RPMI8226 (cell line): ENCODE measurements at places on chromosomes 5 and 9.

DNA sequence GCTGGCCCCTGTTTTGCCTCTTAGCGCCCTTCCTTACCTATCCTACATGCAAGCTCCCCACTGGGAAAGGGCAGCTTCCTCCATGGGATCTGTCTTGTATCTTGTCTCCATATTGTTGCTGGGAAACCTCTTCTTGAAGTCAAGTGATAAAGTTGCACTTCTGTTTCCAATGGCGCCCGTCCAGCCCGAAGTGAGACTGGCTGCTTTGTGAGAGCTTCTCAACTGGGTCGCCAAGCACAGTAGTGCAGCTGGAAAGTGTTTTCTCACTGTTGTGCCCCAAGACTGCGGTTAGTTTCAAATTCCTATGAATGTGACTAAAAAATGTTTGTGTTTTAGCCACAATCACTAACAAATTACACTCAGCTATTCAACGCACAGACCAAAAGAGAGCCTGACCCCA, 506.6 kb upstream of the MPDZ start:
- peak; percentile 47 for DNase-seq

DNA sequence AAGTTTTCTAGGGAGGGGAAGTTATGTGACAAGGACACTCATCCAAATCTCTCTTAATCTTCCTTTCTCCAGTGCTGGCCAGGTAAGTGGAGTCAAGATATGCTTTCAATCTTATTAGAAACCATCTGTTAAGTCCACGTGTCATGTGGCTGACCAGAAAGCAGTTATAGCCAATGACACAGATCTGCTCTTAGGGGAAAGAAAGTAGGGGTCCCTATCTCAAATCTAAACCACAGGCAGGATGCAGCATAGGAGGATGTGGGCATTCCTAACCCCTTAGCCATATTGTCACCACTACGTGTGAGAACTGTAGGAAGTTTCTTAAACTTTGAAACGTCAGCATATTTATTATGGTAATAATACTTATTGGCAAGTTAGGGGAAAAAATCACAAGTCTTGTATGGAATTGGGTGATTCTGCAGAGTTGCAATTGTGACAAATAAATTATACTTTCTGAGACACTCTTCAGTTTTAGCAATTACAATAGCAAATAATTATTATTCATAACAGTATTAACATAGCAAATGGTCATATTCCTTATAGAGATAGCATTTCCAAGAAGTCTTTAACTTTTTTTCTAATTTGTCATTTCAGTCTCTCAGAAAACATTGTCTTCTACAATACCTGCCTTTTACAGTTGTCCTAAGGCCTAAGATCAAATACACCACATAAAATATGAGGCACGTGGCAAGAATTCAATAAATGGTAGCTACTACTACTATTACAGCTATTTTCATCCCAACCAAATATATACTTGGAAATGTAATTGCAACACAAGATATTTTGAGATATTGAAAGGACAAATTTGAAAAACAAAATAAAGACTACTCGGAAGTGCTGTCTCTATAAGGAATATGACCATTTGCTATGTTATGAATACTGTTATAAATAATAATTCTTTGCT, 236.9 kb downstream of the PDE4D start:
- no peak for DNase-seq

DNA sequence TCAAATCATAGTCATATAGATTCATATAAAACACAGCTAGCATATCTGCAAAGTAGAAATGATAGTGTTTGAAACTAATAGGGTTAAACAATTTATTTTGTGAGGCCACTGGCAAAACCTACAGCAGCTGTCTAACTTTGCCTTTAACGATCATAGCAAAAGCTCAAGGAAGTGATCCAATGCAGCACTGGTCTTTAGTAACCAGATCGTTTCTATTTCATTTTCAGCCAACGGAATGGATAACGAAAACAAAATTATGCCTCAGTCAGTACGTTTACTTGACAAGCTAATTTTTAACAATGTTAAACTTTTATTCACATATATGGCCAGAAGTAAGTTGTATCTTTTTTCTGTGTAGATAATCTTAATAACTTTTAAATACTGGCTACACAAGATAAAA, 17.7 kb downstream of the MLLT3 start:
- no peak for DNase-seq

GRCh38 chr9:98706651-98707165, 2.0 kb downstream of the GABBR2 start:
- DNase-seq, result peak; percentile 2

DNA sequence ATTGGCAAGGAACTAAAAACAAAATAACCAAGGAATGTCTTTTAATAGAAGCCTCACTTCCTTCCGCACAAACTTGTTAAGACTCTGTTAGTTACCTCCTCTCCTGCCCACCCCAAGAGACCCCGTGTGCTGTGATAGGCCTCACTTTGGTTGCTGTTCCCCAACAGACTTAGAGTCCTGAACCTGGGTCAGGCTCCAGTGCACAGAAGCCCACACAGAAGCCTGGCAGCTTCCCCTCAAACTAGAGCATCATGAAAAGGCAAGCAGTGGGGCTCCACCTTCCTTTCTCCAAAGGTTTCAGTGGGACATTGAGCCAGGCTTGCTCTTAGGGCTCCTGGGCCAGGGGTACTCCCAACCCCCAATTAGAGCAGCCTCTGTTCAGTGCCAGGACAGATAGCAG, 230.5 kb downstream of the ESM1 start:
- DNase-seq, result no peak

DNA sequence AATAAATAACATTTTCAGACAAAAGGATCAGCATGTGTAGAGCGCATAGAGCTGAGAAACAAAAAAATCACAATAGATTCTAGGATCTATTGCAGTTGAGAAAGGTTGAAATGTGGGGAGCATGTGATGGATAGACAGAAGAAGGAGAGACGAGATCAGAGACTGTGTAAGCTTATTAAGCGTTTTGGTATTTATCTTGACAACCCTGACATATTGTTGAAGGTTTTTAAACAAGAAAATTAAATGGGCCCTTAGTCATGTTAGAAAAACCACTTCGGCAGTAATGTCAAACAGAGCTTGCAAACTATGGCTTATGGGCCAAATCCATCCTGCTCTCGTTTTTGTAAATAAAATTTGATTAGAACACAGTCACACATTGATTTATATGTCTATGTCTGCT, 200.5 kb upstream of the KLF4 start:
- DNase-seq, result no peak

DNA sequence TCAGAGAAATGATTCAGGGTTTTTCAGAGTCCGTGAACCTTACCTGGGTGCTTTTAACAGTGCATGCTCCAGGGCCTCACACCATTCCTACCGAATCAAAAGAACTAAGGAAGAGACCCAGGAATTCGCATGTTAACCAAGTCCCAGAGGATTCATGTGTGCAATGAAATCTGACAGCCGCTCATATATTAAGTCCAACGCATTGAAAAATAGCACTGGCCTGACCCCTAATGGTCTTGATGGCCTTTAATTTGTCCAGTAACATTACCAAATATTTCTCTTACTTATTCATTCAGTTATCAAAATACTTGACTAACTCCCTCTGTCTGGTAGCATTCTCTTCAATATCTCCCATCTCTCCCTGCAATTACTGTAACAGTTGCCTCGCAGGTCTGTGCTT, 55.0 kb upstream of the MARCHF11 start:
- no peak for DNase-seq

- DNase-seq, result no peak
Measured at GRCh38 chr5:35483780-35484179, 133.9 kb upstream of the SPEF2 start.

- DNase-seq, result peak; percentile 65
Measured at GRCh38 chr9:136880651-136881050, 5.7 kb upstream of the TRAF2 start.

DNA sequence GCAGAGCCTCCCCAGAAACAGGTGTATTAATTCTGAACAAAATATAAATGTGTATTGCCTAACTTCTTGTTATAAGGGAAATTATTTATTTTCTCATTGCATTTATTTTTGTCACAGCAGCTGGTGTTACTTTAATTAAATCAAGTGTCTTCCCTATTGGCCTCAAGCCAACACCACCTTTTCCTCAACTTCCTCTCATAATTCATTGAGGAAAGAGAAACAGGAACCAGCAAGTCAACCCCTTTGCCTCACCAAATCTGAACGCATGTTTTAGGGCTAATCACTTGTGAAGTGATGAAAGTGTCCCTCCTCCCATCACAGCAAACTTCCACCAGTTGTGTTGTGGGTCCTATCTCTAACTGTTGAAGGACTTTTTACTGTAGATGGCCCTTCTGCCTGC, 73.1 kb downstream of the DIRAS2 start:
- no peak for DNase-seq

GRCh38 chr9:69905286-69905685, 84.7 kb downstream of the CFAP95 start:
- DNase-seq, result no peak

- no peak for DNase-seq
Measured at GRCh38 chr9:88826181-88826580, 165.1 kb upstream of the S1PR3 start.

GRCh38 chr9:126682928-126683697, 69.4 kb downstream of the LMX1B start:
- DNase-seq, result no peak

GRCh38 chr5:93585767-93586385, 2.9 kb downstream of the NR2F1 start:
- no peak for DNase-seq

DNA sequence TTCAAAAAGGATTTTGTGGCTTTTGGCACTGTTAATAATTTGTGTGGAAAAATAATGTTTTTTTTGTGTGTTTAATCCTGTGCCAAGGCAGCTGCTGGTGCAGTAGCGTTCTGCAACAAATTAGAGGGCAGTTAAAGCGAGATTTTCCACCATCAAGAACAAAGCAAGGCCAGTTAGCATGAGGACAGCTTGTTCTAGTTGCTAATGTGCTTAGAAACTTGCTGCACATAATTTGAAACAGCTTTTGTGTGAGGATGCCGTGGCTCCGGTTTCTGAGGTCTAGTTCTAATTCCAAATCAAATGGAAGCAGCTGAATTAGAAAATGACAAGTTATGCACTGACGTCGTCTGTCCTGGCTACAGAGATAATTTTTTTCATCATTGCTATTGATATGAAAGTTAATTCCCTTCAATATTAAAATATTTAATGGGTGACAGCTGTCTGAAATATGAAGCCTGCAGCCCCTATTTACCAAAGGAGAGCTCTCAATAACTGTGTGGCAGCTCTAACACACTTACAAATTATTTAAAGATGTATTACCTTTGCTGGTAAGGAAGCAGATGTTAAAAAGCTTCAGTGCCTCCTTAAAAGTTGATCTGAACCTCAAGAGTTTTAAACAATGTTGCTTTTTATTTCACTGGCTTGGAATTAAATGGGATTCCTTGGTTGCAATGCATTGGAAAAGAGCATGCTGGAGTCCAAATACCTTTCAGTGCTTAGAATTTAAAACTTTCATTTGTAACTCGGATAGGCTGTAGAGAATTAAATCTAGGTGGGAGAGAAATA, 128.6 kb downstream of the SPATA31D1 start:
- DNase-seq, result no peak

DNA sequence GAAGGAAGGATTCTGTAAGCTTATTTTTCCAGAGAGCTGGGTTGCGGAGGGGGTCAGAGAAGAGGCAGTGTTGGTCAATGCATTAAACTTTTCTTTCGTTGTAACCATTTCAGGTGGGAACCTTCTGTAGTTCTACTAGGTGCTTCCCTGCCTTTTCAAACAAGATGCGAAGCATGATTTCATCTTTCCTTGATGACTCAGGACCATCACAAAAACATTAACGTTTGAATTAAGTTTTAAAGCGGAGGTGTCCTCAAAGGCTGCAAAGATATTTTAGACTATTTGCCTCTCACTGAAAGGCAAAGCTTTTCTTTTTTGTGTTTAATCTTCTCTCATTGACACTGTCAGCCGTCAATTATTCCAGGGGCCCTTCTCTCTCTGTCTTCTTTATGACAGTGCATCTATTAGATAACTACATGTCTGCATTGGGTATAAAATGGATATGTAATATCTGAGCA, 26.3 kb upstream of the FAT2 start:
- no peak for DNase-seq

DNA sequence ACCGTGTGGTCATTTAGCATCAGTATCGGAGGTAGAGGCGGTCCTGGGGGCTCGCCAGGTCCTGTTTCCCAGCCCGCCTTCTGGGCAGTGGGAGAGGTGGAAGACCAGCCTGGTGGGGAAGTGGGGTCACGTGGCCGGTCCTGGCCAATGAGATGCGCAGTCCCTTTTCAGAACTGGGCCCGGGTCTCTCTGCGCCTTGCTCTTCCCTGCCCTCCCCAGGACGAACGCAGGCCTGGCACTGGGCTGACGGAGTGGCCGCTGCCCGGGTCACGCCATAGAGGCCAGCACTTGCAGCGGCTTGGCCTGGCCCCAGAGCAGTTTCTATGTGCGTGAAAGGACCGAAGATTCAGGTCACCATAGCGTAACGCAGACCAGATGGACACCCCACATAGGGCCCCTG, 97.6 kb downstream of the OLFM1 start:
- no peak for DNase-seq

- DNase-seq, result no peak
Measured at GRCh38 chr5:32500181-32500580, 55.6 kb upstream of the ZFR start.

DNA sequence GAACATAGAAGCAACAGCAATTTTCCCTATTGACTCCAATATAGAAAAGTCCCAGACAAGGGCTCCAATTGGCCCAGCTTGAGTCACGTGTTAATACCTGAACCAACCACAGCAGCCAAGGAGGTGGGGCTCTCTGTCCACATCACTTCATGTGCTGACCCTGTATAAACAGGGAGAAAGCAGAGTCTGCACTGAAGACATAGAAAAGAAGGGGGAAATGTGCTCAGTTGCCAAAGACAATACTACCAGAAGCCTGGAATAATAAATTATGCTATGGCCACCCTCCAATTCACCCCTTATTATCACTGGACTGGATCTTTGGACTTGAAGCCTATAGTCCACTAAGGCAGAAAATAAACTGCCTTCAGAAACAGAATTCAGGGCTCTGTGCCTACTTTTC, 275.4 kb downstream of the EPB41L4A start:
- DNase-seq, result no peak

DNA sequence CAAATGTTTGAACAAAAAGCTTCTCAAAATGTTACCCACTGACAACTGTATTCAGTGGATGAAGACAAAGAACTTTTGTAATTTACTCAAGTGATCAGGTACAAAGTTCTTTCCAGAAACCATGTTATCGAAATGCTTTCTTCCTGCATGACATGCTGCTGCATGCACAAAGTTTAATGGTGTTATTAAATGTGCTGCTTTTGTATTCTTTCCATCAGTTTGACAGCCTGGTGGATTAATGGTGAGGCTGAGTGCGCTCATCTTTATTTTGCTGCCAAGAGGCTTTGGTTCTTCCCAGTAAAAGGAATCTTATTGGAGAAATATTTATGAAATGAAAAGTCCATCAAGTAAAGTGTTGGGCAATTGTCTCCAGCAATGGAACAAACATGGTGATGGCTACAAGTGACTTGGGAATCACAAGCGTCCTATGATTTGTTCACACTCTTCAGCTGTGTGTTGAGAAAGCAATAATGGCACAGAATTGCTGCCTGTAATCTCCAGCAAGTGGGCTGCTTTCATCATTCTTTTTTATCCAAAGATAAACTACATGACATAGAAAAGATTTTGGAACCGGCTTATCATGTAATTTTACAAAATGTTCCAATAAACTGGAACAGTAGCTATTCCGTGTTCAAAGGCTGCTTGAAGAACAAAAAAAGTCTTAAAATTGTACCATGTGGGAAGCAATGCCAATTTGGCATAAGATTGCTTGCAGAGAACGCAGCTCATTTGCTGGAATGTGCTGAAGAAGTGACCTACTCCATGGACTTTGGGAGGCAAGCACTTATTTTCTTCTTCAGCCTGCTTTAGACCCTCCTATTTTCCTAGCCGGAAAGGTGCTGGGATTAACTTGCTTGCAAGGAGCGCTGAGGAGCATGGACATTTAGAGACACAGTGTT, 153.1 kb downstream of the HSD17B3 start:
- DNase-seq, result no peak
